ENCODE measurements at places on chromosomes 7 and 10.

- H3K27ac ChIP-seq: no peak overlapping the region
- no peaks in the 10 kb centered on the region for H3K4me1 ChIP-seq
- H3K27me3 ChIP-seq: no peaks in the 10 kb centered on the region
- no peak overlapping the region for H3K4me3 ChIP-seq
These were observed 283.0 kb upstream of the KLF6 start for GRCh38 chr10:4067931-4068561.

DNA sequence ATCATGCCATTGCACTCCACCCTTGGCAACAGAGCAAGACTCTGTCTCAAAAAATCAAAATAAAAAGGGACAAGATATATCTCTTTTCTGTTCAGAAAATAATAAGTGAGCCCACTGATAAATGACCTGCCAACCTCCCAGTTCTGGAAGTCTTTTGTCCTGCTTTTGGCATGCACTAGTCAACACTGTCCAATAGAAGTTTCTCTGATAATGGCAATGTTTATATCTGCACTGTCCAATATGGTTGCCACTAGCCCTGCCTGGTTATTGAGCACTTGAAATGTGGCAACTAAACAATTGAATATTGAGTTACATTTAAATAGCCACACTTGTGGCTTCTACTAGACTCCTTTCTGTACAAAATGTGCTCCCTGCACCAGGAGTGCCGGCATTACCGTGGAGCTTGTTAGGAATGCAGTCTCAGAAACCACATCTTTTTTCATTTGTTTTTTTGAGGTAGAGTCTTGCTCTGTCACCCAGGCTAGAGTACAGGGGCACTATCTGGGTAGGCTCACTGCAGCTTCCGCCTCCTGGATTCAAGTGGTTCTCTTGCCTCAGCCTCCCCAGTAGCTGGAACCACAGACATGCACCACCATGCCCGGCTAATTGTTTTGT, 229.7 kb downstream of the CACNB2 start:
- DNase-seq: no peak
- no peaks in the 10 kb centered on the region for H3K36me3 ChIP-seq
- no peaks in the 10 kb centered on the region for H3K4me1 ChIP-seq
- H3K4me3 ChIP-seq: no peak overlapping the region

DNA sequence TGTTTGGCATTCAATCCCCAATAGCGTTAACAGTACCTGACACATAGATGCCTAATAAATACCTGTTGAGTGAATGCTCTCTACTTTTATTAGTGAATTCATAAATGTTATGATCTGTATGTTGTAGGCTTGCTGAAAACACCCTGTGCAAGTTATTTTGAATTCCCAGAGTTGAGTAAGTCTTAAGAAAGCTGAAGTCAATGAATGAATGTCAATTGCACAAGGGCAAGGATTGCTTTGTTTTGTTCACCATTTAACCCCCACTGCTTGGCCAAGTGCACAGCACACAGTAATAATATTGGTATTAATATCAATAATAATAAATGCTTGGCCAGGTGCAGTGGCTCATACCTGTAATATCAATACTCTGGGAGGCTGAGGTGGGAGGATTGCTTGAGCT, 10.2 kb downstream of the CPA1 start:
- DNase-seq: peak; percentile 2
- H3K27me3 ChIP-seq: no peaks in the 10 kb centered on the region
- no peaks in the 10 kb centered on the region for H3K36me3 ChIP-seq
- H3K27ac ChIP-seq: no peak overlapping the region
- H3K4me3 ChIP-seq: no peak overlapping the region

DNA sequence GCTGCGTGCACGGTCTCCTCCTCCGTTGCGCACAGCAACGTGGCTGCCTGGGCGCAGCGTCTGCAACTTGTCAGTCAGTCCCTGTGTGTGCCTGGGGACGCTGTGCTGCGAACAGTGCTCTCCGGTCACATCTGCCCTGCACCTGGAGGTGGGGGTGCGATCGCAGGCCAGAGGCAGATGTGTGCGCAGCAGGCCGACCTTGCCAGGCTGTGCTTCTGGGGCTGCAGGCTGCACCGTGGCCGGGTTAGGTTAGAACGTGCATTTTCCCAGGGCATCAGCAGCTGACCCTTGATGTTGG, 8.2 kb upstream of the GET4 start:
- H3K4me3 ChIP-seq: no peak overlapping the region
- no peaks in the 10 kb centered on the region for H3K4me1 ChIP-seq
- H3K36me3 ChIP-seq: peaks cover 9% of the 10 kb centered on the region
- no peak for DNase-seq
- H3K27me3 ChIP-seq: no peaks in the 10 kb centered on the region
- no peak overlapping the region for H3K27ac ChIP-seq

DNA sequence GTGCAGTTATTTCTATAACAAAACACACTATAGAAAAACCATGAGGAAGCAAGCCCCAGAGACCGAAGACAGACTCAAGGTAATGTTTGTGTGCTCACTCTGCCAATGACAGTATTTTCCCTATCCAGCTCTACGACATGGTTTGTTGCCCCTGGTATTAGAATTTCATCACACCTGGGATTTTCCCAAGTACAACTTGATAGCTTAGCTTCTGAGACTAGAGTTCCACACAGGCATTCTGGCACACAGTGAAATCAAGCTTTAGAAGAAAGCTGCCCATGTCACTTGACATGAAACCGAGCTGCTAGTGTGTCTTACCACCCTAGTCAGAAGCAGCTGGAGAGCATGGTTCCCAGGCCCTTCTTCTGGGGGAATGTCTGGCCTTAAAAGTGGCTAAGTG, 44.1 kb upstream of the AKR1E2 start:
- no peak for DNase-seq
- H3K4me3 ChIP-seq: no peak overlapping the region
- H3K27ac ChIP-seq: no peak overlapping the region
- H3K4me1 ChIP-seq: no peaks in the 10 kb centered on the region

GRCh38 chr7:6705959-6706665, 635 bp downstream of the ZNF12 start:
- DNase-seq: no peak
- no peaks in the 10 kb centered on the region for H3K4me1 ChIP-seq
- H3K36me3 ChIP-seq: peaks cover 10% of the 10 kb centered on the region
- H3K27me3 ChIP-seq: no peaks in the 10 kb centered on the region
- peak overlapping the region; percentile 99 for H3K4me3 ChIP-seq

DNA sequence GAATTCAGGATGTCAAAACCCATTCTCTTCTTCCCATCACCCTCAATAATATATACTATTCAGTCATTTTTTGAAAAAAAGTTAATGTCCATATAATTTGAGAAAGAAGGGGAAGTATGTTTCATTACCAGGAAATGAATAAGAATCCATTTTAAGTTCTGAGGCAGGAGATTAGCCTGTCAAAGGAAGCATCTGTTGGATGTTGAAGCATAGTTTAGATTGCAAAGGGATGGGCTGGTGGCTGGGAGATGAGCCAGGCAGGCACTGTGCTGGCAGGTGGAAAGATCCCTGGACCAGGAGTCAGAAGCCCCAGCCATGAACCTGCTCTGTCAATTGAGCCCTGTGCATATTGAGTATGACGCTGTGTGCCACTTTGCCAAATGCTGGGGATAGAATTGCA, 48.4 kb upstream of the CRTAC1 start:
- no peaks in the 10 kb centered on the region for H3K36me3 ChIP-seq
- DNase-seq: no peak
- no peak overlapping the region for H3K4me3 ChIP-seq
- no peak overlapping the region for H3K27ac ChIP-seq

GRCh38 chr7:28800150-28800549, 158.0 kb downstream of the TRIL start:
- no peaks in the 10 kb centered on the region for H3K36me3 ChIP-seq
- H3K4me1 ChIP-seq: no peaks in the 10 kb centered on the region
- no peak overlapping the region for H3K4me3 ChIP-seq
- H3K27me3 ChIP-seq: peaks cover 1% of the 10 kb centered on the region
- H3K27ac ChIP-seq: no peak overlapping the region

DNA sequence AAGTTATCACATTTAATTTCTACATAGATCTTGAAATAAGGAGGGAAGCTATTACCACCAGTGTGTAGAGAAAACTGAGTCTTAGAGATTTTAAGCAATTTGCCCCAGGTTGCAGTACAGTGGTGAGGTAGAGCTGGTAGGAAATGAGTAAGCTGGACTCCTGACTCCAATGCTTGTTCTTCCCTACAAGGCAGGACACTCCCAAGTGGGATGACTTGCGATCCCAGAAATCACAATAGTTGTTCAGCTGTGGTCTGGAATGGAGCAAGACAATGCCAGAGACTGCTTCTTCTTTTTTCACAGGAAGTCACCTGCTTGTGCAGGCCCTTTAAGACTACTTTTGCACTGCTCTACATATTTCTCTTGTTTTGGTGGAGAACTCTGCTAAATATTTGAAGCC, 327.2 kb upstream of the BMPER start:
- no peak for DNase-seq
- H3K4me1 ChIP-seq: no peaks in the 10 kb centered on the region
- H3K4me3 ChIP-seq: no peak overlapping the region
- H3K27ac ChIP-seq: no peak overlapping the region
- no peaks in the 10 kb centered on the region for H3K36me3 ChIP-seq
- H3K27me3 ChIP-seq: no peaks in the 10 kb centered on the region

GRCh38 chr7:72313906-72314305, 98.2 kb downstream of the CALN1 start:
- H3K4me1 ChIP-seq: peaks cover 3% of the 10 kb centered on the region
- no peak overlapping the region for H3K4me3 ChIP-seq
- H3K27ac ChIP-seq: no peak overlapping the region
- no peaks in the 10 kb centered on the region for H3K36me3 ChIP-seq

GRCh38 chr7:106536079-106536478, 124.9 kb downstream of the CCDC71L start:
- no peak for DNase-seq
- H3K27me3 ChIP-seq: no peaks in the 10 kb centered on the region
- no peak overlapping the region for H3K27ac ChIP-seq

DNA sequence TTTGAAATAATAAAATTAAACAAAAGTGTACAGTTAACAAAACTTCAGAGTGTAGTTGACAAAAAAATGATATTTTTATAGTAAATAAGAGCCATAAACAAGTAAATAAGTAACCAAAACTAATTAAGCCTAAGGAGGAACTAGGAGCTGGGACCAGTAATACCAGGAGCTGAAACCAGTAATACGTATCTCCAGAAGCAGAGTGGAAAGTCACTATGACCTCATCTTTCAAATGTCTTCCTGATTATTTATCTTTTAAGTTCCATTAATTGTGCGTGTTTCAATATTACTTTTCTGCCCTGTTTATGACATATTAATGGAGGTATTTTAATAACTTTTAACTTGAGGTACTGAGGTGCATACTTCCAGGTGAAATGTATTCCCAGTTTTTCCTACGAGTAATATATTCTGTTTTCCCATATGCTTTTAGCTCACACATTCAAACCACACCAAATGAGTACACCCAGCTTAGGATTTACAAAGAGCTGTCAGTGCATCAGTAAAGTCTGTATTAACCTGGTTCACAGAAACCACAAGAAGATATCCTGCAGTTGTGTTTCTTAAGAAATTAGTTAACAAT, 283.7 kb upstream of the HGF start:
- H3K4me3 ChIP-seq: no peak overlapping the region
- no peak for DNase-seq
- no peaks in the 10 kb centered on the region for H3K36me3 ChIP-seq
- no peaks in the 10 kb centered on the region for H3K4me1 ChIP-seq
- no peak overlapping the region for H3K27ac ChIP-seq

- H3K4me3 ChIP-seq: no peak overlapping the region
- H3K4me1 ChIP-seq: no peaks in the 10 kb centered on the region
- no peaks in the 10 kb centered on the region for H3K27me3 ChIP-seq
- H3K36me3 ChIP-seq: no peaks in the 10 kb centered on the region
- H3K27ac ChIP-seq: no peak overlapping the region
These were observed 41.3 kb downstream of the CUBN start for GRCh38 chr10:17088118-17088806.

- peaks cover 12% of the 10 kb centered on the region for H3K27me3 ChIP-seq
- peak; percentile 74 for DNase-seq
- no peak overlapping the region for H3K27ac ChIP-seq
- H3K4me3 ChIP-seq: peak overlapping the region; percentile 50
These were observed 74.3 kb downstream of the SAMD9 start for GRCh38 chr7:93043385-93043985.

Data from H1 (cell line).